Neural progenitor cell (in vitro differentiated cells): ENCODE measurements at places on chromosomes 13 and 19. TPM values are rescaled to one million over a fixed set of nuclear protein-coding genes. Genes with fewer than 3 reads are reported as not detected.

- no peak for DNase-seq
Measured at GRCh38 chr13:45046445-45046844, 57.1 kb downstream of the GPALPP1 start.

- DNase-seq, result peak; percentile 32
Measured at GRCh38 chr13:67225252-67226159, 4.6 kb downstream of the PCDH9 start.

GRCh38 chr13:43354153-43354945 lies 331.0 kb downstream of the DNAJC15 start:
- DNase-seq, result no peak

The C19orf44 gene
- 10.9 and 13.2 TPM in 2 replicates for total RNA-seq

The C13orf46 gene
- not detected in 2 replicates for total RNA-seq
